IMR-90 (cell line): ENCODE measurements at places on chromosomes 1 and 21. TPM values are rescaled to one million over a fixed set of nuclear protein-coding genes. Genes with fewer than 3 reads are reported as not detected.

The VWA5B1 gene
- polyA plus RNA-seq: not detected in 2 replicates

The GJA8 gene
- polyA plus RNA-seq: not detected in 2 replicates

The BACE2 gene
- 29.2 and 35.5 TPM in 2 replicates for polyA plus RNA-seq

- DNase-seq: no peak
These were observed 3.5 kb downstream of the SHISA4 start for GRCh38 chr1:201892211-201892610.

- no peak for DNase-seq
These were observed 53.1 kb downstream of the ZNF326 start for GRCh38 chr1:90048043-90048442.

- no peak for DNase-seq
These were observed 213.4 kb upstream of the PTBP2 start for GRCh38 chr1:96508233-96508632.

GRCh38 chr1:6099787-6100765 is 54.4 kb downstream of the KCNAB2 start:
- DNase-seq: no peak

DNA sequence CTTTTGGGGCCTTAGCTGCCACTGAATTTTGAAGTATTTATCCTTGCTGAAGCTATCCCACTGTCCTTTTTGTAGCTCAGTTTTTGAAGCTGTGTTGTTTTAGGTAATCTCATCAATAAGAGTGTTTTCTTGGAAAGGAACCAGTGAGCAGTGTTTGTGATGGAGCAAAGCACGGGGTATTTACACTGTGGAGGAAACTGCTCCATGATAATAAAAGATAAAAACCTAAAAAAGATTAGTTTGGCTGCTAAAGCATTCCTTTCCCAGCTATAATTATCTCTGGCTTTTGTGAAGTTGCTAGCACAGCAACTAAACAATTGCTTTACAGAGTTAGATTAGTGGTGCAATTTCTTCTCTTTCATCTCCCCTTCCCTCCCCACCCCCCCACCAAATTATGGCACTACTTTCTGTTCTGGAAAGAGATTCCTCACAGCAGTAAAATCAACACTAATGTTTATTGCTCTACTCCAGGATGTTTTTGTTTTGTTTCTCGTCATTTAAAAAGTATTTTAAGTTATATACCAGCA is 21.5 kb downstream of the SRRM1 start:
- no peak for DNase-seq

GRCh38 chr1:44808938-44809917 is 905 bp downstream of the BTBD19 start:
- DNase-seq: peak; percentile 82

DNA sequence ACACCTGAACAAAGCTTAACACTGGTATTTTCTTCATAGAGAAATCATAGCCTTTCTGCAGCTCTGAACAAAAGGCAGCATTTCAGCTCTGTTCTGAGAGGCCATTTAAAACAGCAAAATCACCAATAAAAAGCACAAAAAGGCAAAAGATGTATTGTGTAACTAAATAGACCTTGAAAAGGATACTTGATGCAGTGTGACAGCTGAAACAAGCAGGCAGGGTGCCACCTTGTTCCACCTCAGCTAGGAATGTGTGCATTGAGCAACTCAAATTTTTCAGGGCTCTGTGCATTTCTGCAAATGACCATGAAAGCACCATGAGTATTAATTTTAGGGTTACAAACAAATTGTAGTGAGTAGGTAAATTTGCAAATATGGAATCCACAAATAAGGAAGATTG is 65.8 kb downstream of the RHOU start:
- DNase-seq: no peak

- no peak for DNase-seq
These were observed 2.1 kb upstream of the TFF3 start for GRCh38 chr21:42317341-42317741.

GRCh38 chr1:175198332-175198731 is 5.8 kb upstream of the KIAA0040 start:
- no peak for DNase-seq
